Natural killer cell treated with Interleukin-12 subunit alpha and Interleukin-12 subunit beta and Interleukin-15 and Interleukin-18, amount 100 ng/mL, for 72 hours (primary cell): ENCODE measurements at places on chromosomes 5 and 9. TPM values are rescaled to one million over a fixed set of nuclear protein-coding genes. Genes with fewer than 3 reads are reported as not detected.

ZNF608 gene
- total RNA-seq, result 0.47 TPM

SOWAHA gene
- not detected for total RNA-seq

PRLR gene
- total RNA-seq, result not detected

GPX3 gene
- not detected for total RNA-seq

TSSK1B gene
- not detected for total RNA-seq

PRUNE2 gene
- total RNA-seq, result 0.57 TPM

DIAPH1 gene
- total RNA-seq, result 289 TPM

DRD1 gene
- total RNA-seq, result not detected

DNA sequence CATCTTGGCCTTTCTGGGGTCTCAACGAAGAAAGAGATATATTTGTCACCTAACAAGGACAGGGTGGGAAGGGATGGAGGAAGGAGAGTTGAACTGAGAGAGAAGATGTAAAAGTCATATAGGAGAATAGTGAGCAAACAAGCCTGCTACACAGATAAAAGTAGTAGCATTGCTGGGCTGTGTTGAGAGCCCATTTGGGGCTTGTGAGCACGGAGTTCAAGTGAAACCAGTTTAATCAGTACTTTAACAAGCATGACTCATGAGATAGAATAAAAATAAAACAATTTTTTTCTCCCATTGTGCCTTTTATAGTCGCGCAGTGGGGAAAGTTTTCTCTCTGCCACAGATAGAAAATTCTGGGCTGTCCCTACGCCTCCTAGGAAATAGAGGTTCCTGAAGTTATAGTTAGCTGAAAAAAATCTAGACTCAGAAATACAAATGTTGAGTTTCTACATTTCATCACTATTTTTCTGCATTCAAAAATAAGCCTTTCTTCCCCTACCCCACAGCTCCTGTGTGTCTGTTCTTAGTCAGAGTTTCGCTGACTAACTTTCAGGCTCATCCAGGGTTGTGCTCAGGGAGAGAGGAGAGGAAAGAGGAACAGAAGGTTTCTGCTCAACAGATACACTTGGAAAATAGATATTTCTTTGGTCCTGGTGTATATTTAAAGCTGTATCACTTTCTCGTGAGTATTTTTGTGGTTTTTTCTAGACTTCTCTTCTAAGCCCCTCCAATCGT is 395.8 kb upstream of the ADAMTSL1 start:
- DNase-seq, result no peak

GRCh38 chr5:171945066-171945465 is 61.4 kb downstream of the FBXW11 start:
- no peak for DNase-seq

- no peak for DNase-seq
These were observed 686.8 kb downstream of the KCTD16 start for GRCh38 chr5:144857454-144857853.

GRCh38 chr9:110986529-110986928 is 51.7 kb downstream of the LPAR1 start:
- DNase-seq, result no peak

DNA sequence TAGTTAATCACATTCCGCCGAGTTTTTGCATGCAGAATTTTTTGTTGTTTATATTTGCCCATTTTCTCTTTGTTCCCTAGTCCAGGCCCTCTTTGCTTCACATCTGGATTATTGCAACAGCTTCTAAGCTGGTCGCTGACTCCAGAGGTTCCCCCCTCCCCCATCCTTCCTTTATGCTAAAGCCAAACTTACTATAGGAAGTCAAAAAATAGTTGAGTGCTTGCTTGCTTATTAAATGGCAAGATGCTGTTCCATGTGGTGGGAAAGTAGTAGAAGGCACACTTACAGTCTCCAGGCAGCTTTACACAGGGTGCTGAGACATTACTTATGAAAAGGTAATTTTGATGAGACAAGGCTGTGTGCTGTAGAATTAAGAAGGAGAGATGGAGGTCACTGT is 1.3 kb downstream of the ZBTB34 start:
- no peak for DNase-seq

GRCh38 chr9:130565792-130566191 is 13.6 kb upstream of the FUBP3 start:
- no peak for DNase-seq

DNA sequence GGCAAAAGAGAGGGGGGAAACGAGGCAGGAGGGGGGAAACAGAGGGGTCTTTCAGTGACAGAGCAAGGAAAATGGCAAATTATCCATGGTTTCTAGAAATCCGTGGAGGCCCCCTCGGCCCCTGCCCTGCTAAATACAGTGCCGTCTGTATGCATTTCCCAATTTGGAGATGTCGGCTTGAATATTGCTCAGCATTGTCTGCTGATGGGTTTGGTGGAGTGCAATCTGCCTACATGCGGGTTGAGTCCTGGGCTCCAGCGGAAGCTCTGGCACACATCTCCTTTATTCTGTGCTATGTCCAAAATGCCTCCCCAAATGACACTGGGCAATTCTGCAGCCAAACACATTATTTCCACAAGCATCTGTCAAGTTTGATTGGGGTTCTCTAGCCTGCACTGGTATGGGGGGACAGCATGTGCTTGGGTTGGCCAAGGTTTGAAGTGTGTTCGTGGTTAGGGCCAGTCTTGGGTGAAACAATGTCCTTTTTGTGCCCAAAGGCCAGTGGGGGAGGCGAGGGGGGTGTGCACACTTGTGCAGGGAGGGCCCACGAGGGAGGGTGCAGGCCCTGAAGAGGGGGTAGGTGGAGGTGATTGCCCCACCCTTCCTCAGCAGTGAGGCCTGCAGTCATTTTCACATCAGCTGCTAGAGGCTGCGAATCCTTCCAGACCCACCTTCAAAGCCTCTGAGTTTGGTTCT is 6.2 kb upstream of the NEUROG1 start:
- no peak for DNase-seq

- DNase-seq, result no peak
These were observed 56.1 kb upstream of the TAS2R1 start for GRCh38 chr5:9686216-9686615.

- DNase-seq, result no peak
These were observed 131.8 kb downstream of the GAPVD1 start for GRCh38 chr9:125393426-125393825.

DNA sequence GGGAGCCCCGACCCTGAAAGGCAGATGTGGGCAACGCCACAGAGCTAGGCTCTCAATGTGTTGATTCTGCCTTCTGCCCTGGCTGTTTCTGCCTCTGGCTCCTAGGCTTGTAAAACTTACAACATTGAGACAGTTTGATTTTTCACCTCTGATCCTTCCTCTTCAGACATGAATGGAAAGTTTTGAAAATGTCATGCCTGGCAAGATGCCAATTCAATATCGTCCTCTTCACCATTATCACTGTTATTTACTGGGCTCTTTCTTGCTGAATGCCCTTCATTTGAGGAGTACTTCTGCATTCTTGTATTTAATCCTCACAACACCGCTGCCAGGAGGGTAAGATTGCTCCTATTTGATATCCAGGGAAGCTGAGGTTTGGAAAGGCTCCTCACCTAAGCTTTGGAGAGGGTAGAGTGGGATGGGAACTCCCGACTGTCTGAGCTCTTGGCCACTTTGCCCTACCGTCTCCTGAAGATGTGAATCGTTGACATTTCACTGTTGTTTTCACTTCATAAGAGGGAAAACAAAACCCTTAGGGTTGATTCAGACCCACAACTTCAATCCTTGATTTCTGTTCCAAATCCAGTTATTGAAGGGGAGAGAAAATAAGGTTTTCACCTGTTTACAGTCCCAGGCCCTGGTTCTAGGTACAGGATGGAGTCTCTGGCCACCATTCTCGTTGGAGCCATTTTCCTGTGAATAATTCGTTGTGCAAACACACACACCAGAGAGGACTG is 12.7 kb upstream of the FGF1 start:
- no peak for DNase-seq

DNA sequence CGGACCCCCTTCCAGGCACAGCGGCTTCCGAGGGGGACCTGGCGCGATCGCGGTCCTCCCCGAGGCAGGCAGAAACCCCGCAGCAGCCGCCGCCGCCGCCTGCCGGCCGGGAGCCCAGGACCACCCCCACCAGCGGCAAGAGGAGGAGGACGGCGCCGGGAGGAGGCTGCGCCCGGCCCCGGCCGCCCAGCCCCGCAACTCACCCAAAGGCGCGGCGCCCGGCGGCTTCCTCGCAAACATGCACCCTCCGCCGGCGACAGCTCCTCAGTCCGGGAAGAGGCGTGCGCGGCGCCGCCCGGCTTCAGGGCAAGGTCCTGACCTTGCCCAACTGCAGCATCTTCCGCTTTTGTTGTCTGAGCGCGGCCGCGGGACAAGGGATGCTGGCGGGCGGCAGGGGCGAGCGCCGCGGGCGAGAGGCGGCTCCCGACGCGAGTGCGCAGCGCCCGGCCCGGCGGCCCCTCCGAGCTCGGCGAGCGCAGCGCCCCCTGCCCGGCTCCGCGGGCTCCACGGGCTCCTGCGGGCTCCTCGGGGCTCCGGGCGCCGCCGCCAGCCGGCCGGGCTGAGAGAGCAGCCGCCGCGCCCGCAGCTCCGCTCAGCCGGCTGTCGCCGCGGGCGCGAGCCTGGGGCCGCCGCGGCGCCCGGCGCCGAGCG is 507 bp downstream of the CTNND2 start:
- DNase-seq, result no peak

DNA sequence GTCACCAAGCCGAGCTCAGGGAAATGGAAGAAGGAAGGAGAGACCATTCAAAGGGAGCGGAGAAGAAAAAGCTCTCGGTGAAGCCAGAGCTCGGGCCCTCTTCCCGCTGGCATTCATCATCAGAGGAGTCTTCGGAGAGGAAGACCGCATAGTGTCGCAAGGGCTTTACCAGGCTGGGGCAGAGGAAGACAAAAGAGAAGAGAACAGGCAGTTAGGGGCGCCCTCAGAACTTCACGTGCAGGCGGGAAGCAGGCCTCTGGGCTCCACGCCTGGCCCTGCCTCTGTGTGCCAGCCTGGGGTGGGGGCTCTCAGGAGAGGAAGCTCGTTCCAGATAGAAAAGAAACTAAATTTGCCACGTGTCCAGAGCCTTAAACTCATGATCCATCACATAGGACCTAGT is 31.7 kb downstream of the CRB2 start:
- no peak for DNase-seq

DNA sequence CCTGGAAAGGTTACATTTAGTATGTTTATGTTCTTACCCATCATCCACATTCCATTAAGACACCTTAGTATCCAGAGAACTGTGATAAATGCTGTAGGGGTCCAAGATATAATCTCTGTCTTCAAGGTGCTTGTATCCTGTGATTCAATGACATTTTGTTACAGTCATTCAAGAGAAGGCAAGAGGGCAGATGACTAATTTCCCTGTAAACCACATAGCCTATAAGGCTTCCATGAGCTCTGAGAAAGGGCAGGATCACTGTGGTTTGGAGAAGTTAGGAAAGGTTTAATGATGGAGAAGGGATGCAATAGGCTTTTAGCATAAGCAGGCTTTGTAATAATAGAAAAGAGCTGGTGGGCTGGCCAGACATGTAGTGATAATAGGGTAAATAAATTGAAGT is 40.0 kb downstream of the PAPPA start:
- DNase-seq, result no peak
